ENCODE measurements at places on chromosomes 6 and 20.
A peak's percentile ranks its signal among the peaks of the same experiment; 100 is the strongest.

DNA sequence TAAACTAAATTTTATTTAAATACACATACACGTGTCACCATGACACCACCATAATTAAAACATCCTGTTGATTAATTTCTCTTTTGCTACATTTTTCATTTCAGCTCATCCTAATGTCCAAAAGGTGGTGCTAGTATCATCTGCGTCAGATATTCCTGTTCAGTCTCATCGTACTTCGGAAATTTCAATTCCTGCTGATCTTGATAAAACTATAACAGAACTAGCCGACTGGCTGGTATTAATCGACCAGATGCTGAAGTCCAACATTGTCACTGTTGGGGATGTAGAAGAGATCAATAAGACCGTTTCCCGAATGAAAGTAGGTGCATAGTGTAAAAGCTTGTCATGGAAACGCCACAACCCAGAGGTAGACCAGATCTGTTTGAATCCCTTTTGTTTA is 263.4 kb downstream of the UTRN start:
- no peak for DNase-seq

DNA sequence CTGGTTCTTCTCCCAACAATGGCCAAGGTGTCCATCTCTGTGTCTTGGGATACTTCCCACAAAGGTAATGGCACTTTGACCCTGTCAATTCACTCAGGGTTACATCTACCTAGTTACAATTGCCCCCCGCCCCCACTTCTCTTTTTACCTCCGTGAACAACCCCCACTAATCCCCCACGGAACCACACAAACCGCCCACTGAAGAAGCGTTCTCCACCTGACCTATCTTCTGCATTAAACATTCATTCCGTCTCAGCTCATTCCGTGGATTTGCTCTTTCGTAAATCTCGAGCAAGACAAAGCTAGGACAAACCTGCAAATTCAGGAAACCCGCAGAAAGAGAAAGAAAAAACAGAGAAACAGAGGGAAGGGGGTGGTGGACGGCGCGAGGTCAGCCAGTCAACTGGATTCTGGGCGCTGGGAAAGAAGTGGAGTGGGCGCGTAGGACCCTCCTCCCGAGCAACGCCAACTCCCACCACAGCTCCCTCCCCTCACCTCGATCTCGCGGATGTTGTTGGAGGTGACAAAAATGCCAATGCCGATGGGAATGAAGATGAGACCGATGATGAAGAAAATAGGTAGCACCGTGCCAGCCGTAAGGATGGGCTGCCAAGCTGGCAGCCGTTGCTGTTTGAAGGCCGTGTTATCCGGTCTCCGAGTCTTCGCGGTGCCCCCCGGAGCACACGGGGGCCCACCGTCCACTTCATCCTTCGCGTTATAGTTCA is 523 bp downstream of the TMEM30A start:
- peak; percentile 33 for DNase-seq

DNA sequence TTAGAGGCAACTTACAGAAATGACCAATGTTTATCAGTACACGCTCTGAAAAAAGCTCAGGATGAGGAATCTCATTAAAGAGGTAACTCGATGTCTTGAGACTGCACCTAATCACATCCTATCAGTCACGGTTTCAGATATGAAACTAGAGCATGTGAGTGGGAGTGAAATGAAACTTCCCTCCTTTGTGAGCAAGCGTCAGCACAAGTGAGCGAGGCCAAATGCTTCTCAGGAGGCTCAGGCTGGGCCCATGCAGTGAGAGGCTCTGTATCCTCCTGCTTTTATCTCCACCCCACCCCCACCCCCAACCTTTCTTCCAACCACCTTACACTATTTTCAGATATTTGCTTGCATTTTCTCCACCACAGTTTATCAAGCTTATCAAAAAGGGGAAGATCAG is 140.8 kb upstream of the RIMS1 start:
- peak; percentile 19 for DNase-seq

- DNase-seq: no peak
These were observed 14.7 kb downstream of the SLC13A3 start for GRCh38 chr20:46636514-46636913.

- peak; percentile 42 for DNase-seq
These were observed 12.8 kb downstream of the RGS17 start for GRCh38 chr6:153117986-153118879.

- no peak for DNase-seq
These were observed at the start of gene NR2E1 for GRCh38 chr6:108165714-108166663. NR2E1 (plus strand) TSS chr6:108166022; CDS start chr6:108166766, 744 bp downstream.

GRCh38 chr6:10424040-10424439 is 9.2 kb upstream of the TFAP2A start:
- peak; percentile 47 for DNase-seq

DNA sequence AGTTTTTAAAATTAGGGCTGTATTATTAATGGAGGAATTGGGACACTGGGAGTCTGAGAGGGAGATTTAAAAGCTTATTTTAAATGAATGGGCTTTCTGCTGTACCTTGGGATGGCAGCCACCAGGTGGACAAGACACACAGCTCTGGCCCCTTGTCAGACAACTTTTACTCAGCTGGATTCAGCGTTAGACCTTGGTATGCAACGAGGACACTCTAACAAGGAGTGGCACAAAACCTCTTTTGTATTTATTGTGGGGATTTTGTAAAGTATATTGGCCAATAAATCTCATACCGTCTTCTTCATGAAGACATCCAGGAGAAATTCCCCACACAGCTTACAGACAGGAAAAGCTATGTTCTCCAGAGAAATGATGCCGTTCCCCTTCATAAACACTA is 105.7 kb downstream of the LCA5 start:
- DNase-seq: no peak

GRCh38 chr6:170451762-170452651 is 101.1 kb downstream of the PSMB1 start:
- no peak for DNase-seq

- DNase-seq: no peak
These were observed 41.8 kb upstream of the SAYSD1 start for GRCh38 chr6:39156801-39157200.

DNA sequence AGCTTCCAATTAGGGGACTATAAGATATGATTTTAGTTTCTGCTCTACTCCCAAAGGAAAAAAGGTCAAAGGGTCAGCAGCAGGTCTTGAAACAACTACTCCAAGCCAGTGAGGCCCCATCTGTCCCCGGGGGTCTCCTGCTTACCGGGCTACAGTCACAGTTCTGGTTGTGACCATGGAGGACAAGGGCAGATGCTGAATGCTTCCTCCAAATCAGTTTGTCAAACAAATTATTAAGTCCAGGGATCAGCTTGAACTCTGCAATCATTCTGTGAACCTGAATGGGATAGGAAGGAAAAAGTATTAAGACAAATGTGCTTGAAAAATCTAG is 60.2 kb downstream of the MYH7B start:
- DNase-seq: no peak

DNA sequence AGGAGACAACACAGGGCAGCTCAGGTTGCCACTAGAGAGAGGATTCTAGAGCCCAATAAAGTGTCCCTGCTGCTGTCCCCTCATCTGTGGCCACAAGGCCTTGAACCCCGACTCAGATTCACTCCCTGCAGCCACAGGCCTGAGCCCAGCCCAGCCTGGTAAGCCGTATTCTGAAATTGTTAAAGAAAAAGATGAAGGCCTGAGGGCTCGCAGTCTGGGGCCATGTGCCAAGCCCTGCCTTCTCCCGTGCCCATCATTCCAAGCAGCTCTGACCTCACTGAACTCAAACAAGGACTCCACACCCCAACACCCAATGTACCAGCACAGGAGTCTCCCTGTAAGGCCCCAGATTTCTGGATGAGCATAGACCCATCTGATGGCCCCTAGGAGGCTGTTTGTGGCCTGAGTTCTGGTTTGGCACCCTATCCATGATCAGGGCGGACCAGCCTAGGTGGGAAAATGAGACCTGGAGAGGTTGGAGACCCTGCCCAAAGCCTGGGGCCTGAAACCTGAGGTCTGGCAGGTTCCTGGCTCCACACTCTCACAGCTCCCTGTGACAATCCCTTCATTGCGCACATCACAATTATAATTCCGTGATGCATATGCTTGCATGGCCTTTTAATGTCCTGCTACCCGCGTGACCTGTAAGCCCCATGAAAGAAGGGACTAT is 62.0 kb upstream of the TOP1 start:
- DNase-seq: no peak

GRCh38 chr6:129329678-129330077 is 380.3 kb downstream of the ARHGAP18 start:
- DNase-seq: no peak

DNA sequence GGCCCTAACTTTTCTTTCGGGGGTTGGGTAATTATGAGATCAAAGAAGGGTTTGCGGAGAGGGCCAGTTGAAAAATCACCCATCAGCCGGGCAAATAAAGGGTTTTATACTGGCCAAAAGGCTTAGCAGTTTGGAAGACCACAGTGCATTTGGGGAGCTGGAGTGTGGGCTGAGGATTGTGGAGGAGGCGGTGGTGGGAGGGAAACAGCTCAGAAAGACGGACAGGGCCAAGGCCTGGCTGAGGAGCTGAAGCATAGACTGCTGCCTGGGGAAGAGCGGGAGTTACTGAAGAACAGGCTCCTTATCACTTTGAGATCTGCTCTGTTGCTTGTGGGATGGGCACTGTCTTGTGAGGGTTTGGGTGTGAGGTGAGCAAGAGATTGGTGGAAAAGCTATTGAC is 144.2 kb downstream of the CARMIL1 start:
- no peak for DNase-seq

DNA sequence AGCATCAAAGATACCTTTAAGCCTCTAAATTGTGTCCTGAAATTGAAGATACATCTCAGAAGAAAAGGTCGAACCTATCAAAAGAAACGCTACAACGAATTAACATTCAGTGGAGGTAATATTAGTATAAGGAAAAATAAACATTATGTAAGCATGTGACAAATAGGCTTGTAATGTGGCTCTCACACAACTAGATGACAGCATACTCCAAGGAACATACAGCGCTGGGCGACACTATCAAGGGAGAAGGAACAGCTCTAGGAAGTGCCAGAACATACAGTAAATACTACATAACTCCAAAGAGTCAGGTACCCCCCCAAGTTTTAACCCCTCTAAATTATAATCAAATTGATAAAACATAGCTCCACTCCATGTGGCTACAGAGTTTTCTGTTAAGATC is 103.5 kb downstream of the LAMP5 start:
- peak; percentile 53 for DNase-seq

GRCh38 chr6:125310994-125311649 is 9.4 kb upstream of the HDDC2 start:
- DNase-seq: peak; percentile 62

DNA sequence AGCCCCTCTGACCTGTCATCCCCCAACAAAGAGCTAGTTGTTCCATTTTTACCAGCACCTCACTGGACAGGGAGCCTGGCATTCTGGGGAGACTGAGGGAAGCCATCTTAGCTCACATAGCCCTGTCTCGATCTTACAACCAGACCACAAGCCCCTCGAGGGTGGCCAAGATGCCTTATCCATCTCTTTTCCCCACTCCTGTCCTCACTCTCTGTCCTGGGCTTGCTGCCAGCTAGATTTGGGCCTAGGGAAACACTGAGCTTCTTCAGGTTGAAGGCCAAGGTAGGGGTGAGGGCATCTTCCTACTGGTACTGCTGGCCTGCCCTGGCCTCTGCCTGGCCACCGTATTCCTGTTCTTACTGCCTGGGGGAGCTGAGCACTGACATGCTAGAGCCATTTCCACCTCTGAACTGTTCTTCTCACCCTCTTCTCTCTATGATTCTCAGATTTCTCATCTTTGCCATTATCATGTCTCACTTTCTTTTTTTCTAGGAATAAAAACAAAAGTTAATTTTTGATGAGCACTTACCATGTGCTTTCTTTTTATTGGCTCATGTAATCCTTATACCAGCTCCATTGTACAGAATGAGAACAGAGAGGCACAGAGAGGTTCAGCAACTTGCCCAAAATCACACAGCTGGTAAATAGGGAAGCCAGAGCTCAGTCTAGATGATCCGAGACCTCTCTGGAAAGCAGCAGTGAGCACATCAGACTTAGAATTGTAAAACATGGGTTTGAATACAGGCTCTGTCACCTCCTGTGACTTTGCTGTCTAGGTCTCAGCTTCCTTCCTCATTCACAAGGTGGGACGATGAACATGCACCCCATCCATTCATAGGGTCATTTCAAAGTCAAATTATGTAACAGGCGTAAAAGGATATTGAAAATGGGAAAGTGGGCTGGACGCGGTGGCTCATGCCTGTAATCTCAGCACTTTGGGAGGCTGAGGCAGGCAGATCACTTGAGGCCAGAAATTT is 28.7 kb downstream of the FGD2 start:
- no peak for DNase-seq

DNA sequence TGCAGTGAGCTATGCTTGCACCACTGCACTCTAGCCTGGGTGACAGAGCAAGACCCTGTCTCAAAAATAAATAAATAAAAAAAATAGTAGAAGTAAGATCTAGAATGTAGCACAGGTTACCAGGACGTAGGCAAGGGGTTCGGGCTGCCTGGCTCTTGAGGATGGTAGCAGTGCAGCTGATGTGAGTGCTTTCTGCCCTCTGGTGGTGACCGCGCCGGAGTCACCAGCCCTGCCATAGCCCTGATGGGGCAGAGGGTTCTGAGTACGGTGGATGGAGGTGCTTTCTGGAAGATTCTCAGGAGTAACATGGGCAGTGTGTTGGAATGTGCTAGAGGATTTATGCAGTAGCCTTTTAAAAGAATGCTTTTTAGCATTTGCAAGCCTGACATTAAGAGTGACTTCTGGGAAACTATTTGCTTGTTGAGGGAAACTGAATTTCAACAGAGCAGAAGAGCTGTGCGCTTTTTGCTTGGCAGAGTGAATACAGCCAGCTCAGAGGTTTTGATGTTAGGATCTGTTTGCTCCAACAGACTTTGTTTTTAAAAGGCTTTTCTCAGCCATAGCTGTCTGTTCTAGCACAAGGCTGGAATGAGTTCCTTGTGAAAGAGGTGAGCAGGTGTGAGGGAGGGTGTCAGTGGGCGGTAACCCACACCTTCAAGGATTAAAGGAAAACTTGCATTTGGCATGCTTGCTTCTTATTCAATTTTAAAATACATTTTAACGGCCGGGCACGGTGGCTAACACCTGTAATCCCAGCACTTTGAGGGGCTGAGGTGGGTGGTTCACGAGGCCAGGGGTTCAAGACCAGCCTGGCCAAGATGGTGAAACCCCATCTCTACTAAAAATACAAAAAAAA is 65.9 kb downstream of the PTPN1 start:
- peak; percentile 65 for DNase-seq

GRCh38 chr6:157650261-157650640 is 172.8 kb upstream of the SNX9 start:
- no peak for DNase-seq

- DNase-seq: peak; percentile 81
These were observed 14.8 kb upstream of the CALHM6 start for GRCh38 chr6:116446399-116446798.

- DNase-seq: no peak
These were observed 21.2 kb downstream of the STK38 start for GRCh38 chr6:36526066-36526465.

- no peak for DNase-seq
These were observed 590.5 kb upstream of the SLC35B3 start for GRCh38 chr6:9025796-9026394.
